ENCODE measurements at places on chromosomes 7 and 10. TPM values are rescaled to one million over a fixed set of nuclear protein-coding genes. Genes with fewer than 3 reads are reported as not detected.

Gene HOXA9
- 2.5 TPM for total RNA-seq

Gene EIF4EBP2
- 80.3 TPM for total RNA-seq

Gene CPA1
- not detected for total RNA-seq

Gene SPDYE16
- not detected for total RNA-seq

Gene FAM25G
- total RNA-seq, result not detected

Gene SEM1
- 108 TPM for total RNA-seq

Gene PSMC2
- total RNA-seq, result 196 TPM

Gene ZNF467
- 6.6 TPM for total RNA-seq

Gene SYNPO2L
- 0.76 TPM for total RNA-seq

Gene ANKRD30A
- not detected for total RNA-seq

Gene NRAP
- not detected for total RNA-seq

Gene SMKR1
- total RNA-seq, result 8.9 TPM

Gene TRIL
- not detected for total RNA-seq

Gene FGFR2
- total RNA-seq, result not detected

Gene SEMA4G
- 0.83 TPM for total RNA-seq

Gene CARD11
- total RNA-seq, result 63.3 TPM

Gene PRKG1
- 0.68 TPM for total RNA-seq

Gene SPDYE5
- not detected for total RNA-seq

Gene GPR158
- total RNA-seq, result 9.0 TPM

Gene C10orf62
- 0.45 TPM for total RNA-seq

Gene SFMBT2
- total RNA-seq, result 0.07 TPM

Gene ZFAND2A
- 65.1 TPM for total RNA-seq

Gene ASB10
- not detected for total RNA-seq

Gene MTPN
- 181 TPM for total RNA-seq

Gene NKX6-2
- not detected for total RNA-seq

Gene WEE2
- total RNA-seq, result not detected

Gene SFTPA1
- total RNA-seq, result not detected

Gene PIK3AP1
- total RNA-seq, result 1.7 TPM

Gene ANKRD7
- 2.4 TPM for total RNA-seq

Gene WNT16
- not detected for total RNA-seq

Gene DMTF1
- 54.0 TPM for total RNA-seq

Gene ZNF804B
- not detected for total RNA-seq

Gene AKR1C1
- 1,313 TPM for total RNA-seq

Gene DDC
- not detected for total RNA-seq

Gene SAP25
- 11.0 TPM for total RNA-seq

Gene PITX3
- not detected for total RNA-seq

Gene SEC31B
- 7.4 TPM for total RNA-seq

Gene RBP3
- not detected for total RNA-seq

Gene LOXL4
- total RNA-seq, result 2.5 TPM

Gene ATOH7
- not detected for total RNA-seq

Gene GNGT1
- not detected for total RNA-seq

Gene PILRA
- total RNA-seq, result 1.5 TPM

Gene LIPJ
- total RNA-seq, result not detected

Gene FANK1
- total RNA-seq, result 24.7 TPM
